ENCODE measurements at places on chromosomes 12 and 14. TPM values are rescaled to one million over a fixed set of nuclear protein-coding genes. Genes with fewer than 3 reads are reported as not detected.

DNA sequence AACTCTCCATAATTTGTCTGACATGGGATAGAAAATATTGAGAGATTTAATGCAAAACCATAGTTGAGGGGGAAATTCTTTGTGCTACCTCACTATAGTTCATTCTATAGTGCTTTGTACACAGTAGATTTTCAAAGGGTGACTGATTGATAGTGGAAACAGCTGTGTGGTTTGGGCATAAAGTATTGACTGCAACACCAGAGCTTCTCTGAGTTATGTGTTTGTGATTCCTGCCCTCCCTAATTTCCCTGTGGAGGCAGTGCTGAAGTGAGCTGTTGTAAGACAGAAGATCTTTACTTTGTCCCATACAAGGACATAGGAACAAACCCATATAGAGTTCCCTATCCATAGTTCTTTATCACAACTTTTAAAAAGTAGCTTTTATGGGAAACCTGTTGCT lies 47.1 kb downstream of the PTPRQ start:
- no peak for DNase-seq

- DNase-seq: peak; percentile 62
These were observed 47.2 kb downstream of the MYF5 start for GRCh38 chr12:80763874-80764273.

GRCh38 chr14:78614593-78614992 lies 444.4 kb downstream of the NRXN3 start:
- no peak for DNase-seq

- peak; percentile 68 for DNase-seq
These were observed 77.8 kb downstream of the ANKS1B start for GRCh38 chr12:99906786-99907579.

DNA sequence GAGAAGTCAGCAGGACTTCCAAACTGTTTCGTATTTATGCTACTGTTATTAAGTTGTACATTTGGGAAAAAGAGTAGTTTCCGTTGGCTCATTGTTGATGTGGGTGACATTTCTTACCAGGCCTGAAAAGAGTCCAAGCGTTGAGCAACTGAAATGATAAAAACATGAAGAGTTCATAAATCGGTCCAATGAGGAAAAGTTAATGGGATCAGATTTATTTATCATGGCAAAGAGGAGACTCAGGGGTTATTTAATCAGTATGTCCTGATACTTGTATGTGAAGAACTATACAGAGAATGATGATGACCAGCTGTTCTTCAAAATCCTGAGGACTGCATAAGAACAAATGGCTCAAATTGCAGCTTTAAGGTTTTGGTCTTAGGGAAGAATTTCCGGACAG lies 7.7 kb downstream of the VRK1 start:
- no peak for DNase-seq

DNA sequence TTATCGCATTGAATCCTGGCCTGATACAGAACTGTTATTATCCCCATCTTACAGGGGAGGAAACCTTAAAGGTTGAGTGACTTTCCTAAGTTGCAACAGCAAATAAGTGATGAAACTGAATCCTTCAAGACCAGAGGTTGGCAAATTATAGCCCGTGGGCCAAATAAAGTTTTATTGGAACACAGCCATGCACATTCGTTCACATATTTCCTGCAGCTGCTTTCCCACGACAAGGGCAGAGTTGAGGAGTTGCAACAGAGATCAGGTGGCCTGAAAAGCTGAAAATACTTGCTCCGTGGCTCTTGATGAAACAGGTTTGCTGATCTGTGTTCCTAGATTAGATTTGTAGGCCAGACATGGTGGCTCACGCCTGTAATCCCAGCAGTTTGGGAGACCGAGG lies 126.7 kb downstream of the PHETA1 start:
- no peak for DNase-seq

DNA sequence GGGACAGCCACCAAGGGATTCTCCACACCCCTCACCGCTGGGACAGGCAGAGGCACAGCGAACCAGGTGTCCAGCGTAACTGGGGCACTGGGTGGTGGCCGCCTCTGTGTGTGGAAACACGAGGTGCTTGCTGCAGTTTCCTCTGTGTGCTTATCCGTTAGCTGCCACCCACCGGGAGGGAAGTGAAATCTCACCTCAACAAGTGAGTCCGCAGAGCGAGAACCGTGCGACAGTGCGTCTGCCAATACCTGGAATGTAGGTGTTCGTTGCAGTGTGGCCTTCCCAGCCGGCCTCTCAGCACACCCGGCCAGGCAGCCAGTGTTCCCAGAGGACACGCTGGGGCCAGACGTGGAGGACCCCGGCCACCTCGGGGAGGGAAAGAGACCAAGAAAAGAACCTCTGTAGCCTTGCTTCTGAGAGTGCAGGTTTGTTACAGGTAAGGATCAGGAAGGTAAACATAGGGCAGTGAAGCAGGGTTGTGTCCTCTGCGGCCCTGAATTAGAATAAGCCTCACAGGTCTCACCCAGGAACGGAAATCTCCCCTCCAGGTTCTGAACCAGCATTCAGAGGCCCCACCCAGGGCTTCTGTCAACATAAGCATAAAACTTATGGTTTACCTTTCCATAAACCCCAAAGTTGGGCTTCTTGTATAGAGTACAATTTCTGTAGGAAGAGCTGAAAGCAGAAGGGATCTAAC lies 1.5 kb downstream of the BCL2L14 start:
- no peak for DNase-seq

ADAM20 gene
- total RNA-seq: 0.86 TPM

- no peak for DNase-seq
These were observed 51.3 kb downstream of the SLC6A12 start for GRCh38 chr12:162467-163307.

DNA sequence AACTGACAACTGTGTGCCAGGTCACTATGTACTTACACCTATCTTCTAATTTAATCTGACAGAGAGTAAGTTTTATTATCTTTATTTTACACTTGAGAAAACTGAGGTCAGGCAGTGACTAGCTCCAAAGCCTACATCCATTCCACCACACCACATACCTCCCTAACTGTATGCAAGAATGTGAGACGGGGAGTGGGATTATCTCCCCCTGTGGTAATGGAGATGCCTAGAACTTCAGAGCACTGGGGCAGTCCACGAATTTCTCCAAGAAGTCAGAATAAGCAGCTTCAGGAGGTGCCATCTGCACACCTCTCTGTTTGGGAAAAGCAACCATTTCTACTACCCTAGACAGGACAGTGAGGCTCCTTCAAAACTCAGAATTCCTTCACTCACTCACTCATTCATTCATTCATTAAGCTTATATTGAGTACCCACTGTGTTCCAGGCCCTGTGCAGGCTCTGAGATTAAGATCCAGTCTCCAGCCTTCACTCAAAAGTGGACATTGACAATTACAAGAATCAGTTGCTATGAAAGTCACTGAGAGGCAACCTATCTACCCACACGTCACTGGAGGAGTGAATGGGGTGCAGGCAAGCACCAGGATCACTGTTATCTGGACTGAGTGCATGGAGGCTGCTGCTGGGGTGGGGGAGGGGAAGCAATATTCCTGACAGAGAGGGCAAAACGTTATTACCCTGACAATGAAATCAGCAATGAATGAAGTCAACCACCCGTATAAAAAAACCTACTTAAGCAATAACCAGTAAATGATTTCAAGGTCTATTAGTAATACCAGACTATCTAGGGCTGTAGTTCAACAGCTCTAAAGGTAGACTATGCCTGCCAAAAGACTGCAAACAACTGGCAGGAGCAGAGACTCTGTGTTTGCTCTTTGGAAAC lies 18.0 kb downstream of the SLC7A7 start:
- no peak for DNase-seq

GRCh38 chr12:131345521-131346436 lies 365.1 kb upstream of the SFSWAP start:
- no peak for DNase-seq

SLC17A8 gene
- not detected for total RNA-seq

- DNase-seq: no peak
These were observed 5.6 kb downstream of the NFYB start for GRCh38 chr12:104132351-104132956.

ACOT6 gene
- total RNA-seq: under 0.01 TPM

- no peak for DNase-seq
These were observed 151.5 kb downstream of the LRFN5 start for GRCh38 chr14:41758011-41758665.

SOAT2 gene
- not detected for total RNA-seq

DNA sequence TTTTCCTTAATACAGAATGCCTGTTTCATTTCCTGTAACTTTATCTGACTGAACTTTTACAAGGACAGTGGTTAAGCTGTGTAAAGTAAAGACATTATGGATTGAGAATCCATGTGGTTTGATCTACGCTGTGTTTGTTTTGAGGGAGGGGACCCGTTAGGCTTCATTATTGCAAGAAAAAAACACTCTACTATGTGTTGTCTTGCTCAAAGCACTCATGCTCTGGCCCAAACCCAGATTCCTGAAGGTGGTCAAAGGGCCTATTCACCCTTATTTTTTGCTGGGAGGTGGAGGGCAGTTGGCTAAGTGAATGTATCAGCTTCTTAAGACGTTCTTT lies 11.9 kb downstream of the RNF10 start:
- no peak for DNase-seq

- peak; percentile 83 for DNase-seq
These were observed 15.8 kb downstream of the WNT5B start for GRCh38 chr12:1644534-1645438.

CLEC4A gene
- 0.32 TPM for total RNA-seq

- DNase-seq: no peak
These were observed 1322.3 kb upstream of the TMEM132C start for GRCh38 chr12:126944684-126945083.

GRCh38 chr12:12704593-12705230 lies 8.7 kb upstream of the GPR19 start:
- DNase-seq: peak; percentile 95

DNA sequence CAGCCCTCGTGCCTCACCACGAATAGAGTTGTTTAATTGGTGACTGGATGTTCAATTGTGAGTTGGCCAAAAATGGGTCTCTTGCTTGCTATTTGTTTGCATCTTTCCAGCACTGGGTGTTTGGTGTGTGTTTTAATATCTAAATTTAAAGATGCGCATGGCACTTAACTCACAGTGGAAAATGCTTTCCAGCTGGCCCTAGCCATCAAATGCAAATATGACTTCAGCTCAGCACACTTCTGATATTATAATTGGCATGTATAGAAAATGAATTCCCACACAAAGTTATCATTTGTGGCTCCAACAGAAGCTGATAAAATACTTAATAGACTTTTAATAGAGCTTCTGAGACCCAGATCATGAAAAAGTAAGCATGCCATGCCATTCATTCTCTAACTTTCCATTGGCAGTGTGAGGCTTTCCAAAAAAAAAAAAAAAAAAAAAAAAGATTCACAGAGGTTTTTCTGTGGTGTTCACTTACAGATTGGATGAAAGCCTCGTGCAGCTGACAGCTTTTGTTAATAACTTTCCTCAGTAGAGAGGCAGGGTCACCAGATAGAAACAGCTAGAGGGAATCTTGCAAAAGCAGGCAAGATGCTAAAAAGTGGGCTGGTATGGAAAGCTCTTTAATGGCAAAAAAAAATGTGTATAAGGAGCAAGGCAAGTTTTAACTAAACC lies 425.2 kb downstream of the GALC start:
- no peak for DNase-seq
